Testis (tissue), 5 donors: ENCODE measurements at places on chromosomes 2 and 18.

DNA sequence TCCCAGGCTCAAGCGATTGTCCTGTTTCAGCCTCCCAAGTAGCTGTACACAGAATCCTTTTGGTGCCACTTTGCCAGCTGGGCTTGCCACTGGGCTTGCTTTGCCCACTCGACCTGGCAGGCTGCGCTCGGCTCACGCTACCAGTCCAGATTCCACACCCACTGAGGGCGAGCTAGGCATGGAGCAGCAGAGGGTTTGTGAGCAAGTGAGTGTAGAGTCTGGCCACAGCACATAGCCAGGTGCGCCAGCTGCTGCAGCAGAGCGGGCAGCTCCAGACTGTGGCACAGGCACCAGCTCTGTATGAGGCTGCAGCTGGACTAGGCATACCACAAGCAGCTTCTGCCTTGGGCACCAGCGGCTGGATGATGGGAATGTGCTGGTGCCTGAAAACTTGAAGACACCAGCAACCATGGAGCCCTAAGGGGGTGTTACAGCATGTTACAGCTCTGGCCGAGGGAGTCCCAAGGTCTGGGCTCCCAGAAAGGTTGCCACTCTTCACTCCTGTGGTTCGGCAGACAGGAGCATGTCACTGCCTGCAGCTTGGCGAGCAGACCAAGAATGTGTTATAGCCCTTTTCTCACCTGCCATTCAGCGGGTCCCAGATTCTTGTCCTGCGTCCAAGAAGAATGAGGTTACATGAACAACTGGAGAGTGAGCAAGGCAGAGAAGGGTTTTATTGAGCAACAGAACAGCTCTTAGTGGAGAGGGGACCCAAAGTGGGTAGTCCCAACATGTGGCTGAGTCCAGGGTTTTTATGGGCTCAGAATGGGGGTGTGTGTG is 12.9 kb downstream of the SMARCAL1 start:
- no peak for DNase-seq

DNA sequence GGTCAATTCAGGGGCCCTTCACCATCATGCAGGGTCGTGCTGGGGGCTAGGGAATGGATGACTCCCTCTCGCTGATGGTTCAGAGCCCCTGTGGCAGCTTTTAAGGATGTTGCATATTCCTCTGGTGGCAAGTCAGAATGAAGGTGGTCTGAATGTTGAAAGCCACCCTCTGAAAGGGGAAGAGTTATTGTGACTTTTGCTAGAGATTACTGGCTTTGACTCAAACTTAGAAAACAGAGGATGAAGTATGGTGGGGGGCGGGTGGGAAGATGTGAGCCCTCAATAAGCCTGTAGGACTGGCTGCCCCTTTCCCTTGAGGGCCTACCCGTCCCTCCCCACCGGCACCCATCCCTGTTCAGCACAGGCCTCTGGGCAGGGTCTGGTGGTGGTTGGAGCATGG is 23.2 kb downstream of the MC2R start:
- no peak for DNase-seq

DNA sequence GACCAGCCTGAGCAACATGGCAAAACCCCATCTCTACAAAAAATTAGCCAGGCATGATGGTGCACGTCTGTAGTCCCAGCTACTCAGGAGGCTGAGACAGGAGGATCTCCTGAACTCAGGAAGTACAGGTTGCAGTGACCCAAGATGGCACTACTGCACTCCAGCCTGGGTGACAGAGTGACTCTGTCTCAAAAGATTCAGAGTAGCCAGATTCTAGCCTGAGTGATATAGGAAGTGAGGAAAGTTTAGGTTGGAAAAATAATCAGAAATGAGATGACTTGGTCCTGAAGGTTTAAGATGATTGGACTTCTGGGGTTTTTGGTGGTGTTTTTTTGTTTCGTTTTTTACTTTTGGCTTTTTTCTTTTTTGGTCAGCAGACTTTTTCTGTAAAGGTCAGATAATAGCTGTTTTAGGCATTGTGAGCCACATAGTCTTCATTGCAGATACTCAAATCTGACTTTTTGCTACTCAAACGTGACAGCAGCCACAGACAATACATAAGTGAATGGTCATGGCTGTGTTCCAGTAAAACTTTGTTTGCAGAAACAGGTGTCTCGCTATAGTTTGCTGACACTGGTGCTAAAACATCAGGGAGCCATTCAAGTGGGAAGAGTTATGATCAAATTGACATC is 104.1 kb upstream of the UBXN4 start:
- no peak for DNase-seq

DNA sequence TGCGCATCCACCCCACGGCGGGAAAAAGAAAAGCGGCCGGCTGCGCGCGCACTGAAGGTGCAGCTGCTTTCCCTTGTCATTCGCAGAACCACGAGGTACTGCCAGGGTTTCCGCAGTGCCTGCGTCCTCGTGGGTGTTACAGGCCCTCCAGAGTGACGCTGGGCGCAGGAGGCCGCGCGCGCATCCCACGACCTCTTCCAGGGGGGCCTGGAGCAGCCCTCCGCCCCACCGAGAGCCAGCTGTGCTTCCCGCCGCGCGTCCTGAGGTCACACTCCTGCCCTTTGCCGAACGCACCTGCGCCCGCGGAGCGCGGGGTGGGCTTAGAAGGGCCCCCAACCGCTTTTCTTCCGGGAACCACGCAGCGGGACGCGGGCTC is 378 bp upstream of the IAH1 start:
- DNase-seq, result peak; percentile 64

- DNase-seq, result peak; percentile 30
Observed at GRCh38 chr2:225040856-225041206, 1.4 kb downstream of the DOCK10 start.

- no peak for DNase-seq
Observed at GRCh38 chr2:54871457-54872107, 148.1 kb downstream of the EML6 start.

- DNase-seq, result no peak
Observed at GRCh38 chr2:30315391-30316063, 84.2 kb downstream of the LBH start.

GRCh38 chr18:37741032-37741623 is 175.5 kb upstream of the CELF4 start:
- no peak for DNase-seq

GRCh38 chr2:199710551-199710950 is 140.4 kb downstream of the FTCDNL1 start:
- no peak for DNase-seq

- DNase-seq, result peak; percentile 30
Observed at GRCh38 chr2:157838442-157839161, 37.5 kb downstream of the ACVR1 start.

- DNase-seq, result no peak
Observed at GRCh38 chr18:10074110-10074509, 160.3 kb downstream of the VAPA start.

- DNase-seq, result peak; percentile 19
Observed at GRCh38 chr2:56077359-56077915, 106.4 kb upstream of the CCDC85A start.

GRCh38 chr2:129277585-129277981 is 701.9 kb upstream of the RAB6C start:
- no peak for DNase-seq

- DNase-seq, result peak; percentile 9
Observed at GRCh38 chr18:80239830-80240229, 7.5 kb downstream of the PARD6G start.

GRCh38 chr18:23682045-23682444 is 7.2 kb upstream of the LAMA3 start:
- DNase-seq, result no peak

DNA sequence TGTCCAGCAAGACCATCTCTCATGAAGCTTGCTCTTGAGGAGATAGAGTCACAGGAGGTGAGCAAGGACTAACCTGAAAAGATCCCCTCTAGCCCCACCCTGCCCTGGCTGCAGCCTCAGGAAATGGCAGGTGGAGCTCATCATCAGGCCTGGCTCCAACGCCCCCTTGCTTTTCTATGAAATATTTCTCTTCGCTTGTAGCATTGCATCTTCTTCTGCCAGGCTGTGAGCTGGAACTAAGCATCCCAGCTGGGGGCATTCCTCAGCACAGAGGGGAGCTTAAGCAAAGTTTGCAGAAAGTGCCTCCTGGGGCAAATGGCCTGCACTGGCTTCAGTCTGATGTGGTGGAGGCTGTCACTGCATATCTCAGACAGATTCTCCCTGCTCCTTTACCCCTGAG is 90.1 kb upstream of the LGALSL start:
- no peak for DNase-seq

DNA sequence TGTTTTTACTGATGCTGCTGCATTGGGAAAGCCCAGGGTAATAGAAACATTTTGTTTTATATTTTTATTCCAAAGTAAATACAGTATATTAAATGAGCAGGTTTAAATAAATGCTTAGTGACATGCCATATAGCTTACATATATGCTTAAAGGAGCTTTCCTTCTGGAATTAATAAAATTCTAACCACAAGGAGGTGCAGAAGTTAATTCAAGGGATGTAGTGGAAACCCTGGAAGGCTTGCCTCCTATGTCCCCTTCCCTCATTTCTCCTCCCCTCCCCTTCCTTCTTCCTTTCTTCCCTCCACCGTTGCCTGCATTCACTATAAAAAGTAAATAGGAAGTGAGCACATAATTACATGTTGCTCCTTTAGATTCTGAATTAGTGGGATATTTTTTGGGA is 96.3 kb downstream of the UBE2E3 start:
- no peak for DNase-seq

DNA sequence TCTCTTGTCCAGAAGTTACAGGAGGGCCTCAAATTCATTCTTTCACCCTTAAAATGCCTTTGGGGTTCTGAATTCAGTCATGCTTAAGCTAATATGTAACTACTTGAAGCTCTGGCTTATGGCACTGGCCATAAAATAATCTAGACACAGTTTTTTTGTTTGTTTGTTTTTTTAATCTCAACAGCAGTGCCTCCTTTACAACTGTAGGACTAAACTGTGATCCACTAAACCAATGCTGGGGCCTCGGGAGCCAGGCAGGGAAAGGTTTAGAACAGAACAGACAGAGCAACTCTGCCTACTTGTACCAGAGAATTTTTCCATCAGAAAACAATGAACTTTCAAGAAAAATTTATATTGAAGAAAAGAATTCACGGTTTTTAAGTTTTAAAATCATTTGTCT is 1.7 kb downstream of the STAM2 start:
- DNase-seq, result no peak

GRCh38 chr2:127079358-127079920 is 27.5 kb downstream of the BIN1 start:
- DNase-seq, result no peak

- DNase-seq, result no peak
Observed at GRCh38 chr2:12008425-12009061, 262.1 kb downstream of the LPIN1 start.

DNA sequence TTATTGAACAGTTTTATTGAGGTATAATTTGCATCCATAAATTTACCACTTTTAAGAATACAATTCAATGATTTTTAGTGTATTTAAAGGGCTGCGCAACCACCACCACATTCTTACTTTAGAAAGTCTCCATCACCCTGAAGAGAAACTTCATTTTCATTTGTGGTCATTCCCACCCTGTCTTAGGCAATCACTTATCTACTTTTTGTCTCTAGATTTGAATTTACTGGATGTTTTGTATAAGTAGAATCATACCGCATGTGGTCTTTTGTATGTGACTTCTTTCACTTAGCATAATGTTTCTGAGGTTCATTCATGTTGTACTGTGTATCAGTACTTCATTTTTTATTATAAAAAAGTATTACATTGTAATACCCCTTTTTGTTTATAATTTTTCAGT is 17.9 kb upstream of the SLC4A10 start:
- DNase-seq, result no peak

- DNase-seq, result no peak
Observed at GRCh38 chr2:132726155-132726554, 56.1 kb upstream of the LYPD1 start.

DNA sequence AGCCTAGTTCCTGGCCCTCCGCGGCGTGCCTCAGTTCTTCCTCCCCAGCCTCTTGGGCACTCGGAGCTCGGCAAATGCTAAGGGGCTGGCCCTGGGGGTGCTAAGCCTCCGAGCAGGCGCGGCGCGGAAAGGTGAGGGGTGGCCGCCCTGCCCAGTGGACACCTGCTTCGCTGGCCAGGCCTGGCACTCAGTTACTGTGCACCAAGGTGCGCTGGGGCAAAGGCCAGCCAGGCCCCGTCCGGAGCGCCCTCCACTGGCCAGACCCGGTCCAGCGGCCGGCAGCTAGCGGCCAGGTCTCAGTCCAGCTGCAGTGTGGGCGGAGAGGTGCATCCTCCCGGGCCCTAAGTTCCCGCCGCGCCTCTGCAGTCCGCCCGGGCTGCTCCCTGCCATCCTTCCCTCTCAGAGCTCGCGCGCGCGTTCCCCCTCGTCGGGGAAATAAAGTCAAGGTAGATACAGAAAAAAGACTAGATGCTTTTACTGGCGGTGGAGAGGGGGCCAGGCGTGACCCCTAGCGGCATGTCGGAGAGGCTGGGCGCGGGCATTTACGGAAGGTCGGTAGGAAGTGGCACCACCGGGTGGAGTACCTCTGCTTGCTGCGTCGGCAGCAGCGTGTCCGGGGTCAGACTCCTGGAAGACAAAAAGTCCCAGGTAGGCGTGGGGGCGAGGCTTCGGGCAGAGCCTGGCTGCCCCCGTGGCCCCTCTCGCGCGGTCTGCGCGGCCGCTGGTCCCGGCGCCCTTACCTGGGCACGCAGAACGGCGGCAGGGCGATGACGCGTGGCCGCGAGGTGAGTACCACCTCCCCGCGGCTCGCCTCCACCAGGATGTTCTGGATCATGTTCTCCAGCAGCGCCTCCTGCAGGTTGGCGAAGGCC is 9.4 kb upstream of the CRYBA2 start:
- peak; percentile 82 for DNase-seq

DNA sequence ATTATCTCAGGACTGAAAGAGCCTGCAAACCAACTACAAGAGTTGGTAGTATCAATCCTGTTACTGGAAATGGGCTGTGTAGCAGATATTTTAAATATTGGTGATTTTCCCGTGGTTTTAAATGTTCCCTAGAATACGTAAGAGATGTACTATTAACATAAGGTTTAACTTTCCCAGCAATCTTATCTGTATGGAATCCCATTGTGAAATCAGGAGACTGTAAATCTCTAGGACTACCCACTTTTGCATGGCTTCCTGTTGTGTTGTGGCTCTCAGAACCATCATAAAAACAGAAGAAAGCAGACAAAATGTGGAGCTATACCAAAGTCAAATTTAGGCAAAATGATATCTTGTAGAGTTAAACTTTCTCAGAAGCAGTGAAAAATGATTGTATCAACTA is 641.5 kb upstream of the SETBP1 start:
- no peak for DNase-seq

DNA sequence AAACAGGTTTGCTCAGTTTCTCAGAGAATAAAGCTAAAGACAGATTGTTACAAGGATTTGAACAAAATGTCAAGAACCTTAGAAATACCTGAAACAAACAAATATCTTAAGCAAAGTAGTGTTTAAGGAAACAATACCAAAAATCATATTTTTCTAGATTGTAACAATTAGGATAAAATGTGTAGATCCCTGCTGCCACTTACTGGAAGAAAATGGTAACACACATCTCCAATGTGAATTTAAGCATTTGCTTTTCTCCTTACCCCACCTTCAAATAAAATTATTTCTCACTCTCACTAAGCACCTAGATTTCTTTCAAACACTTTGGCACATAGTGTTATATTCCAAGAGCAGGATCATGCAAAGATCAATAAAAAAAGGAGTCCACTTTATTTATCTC is 34.9 kb downstream of the SUCLG1 start:
- DNase-seq, result no peak

GRCh38 chr18:42112657-42113420 is 157.8 kb downstream of the PIK3C3 start:
- DNase-seq, result no peak
